Activated CD8-positive, alpha-beta T cell treated with anti-CD3 and anti-CD28 coated beads for 36 hours (primary cell): ENCODE measurements at places on chromosomes 13 and 19. TPM values are rescaled to one million over a fixed set of nuclear protein-coding genes. Genes with fewer than 3 reads are reported as not detected.

DNA sequence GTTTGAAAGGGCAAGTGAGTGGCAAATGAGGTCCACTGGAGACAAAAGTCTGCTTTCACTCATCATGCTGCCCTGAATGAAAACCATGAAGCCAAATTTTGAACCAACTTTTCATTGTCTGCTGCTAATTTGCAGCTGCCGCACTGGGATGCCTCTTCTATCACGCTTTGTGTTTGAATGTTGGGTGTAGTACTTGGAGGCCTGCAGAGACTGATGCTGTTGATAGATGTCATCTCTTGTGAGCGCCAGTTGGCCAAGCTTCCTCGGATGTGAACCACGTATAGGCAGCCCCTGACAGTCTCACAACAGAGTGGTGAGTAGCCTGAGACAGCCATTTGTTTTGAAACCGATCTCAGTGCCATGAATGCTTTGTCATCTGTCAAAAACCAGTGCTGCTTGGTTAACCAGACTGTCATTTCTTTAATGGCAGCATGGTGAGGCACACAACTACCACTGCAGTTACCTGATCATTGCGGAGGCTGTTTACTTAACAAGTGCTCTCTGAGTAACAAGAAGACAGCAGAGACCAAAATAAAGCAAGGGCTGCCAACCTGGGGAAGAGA is 31.2 kb upstream of the SLC10A2 start:
- no peak overlapping the region for H3K4me3 ChIP-seq
- H3K27ac ChIP-seq = no peak overlapping the region
- no peaks in the 10 kb centered on the region for H3K27me3 ChIP-seq
- H3K36me3 ChIP-seq = no peaks in the 10 kb centered on the region
- DNase-seq = no peak

DNA sequence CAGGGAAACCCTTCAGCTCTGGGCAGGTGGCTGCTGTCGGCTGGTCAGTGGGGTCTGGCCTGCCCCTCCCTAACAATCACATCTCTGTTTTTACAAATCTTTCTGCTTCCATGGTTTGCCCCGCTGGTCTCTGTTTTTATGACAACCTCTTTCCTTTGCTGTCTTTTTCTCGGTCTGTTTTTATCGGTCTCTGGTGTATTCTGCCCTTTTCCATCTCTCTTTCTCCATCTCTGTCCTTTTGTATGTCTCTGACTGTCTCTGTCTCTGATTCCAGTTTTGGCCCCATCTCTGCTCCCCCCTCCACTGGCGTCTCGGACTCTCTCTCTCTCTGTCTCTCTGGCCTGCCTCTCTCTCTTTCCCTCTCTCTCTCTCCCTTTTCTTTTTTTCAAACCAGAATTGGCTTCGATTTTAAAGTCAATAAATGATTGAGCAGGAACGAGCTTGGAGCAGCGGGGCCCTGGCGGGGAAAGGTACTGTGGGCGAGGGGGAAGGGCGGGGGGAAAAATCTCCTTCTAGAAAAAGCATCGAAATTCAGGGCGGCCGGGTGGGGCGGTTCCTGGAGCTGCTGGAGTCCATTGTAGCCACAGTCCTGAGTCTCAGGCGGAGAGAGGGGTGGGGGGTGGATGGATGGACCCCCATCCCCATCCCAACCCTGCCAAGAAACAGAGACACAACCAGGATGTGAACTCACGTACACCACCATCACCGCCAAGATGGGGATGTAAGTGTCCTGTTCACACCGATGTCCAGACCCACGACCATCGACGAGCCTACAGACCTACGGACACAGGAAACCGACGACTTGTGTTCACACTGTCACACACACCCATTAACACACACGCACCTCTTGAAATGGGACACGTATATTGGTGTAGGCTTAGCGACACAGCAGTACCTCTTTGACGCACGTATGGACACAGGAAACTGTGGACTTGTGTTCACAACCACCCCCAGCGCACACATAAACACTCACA is 3.0 kb downstream of the NFIX start:
- no peak overlapping the region for H3K27ac ChIP-seq
- no peak overlapping the region for H3K4me3 ChIP-seq
- H3K27me3 ChIP-seq = peaks cover 8% of the 10 kb centered on the region
- peaks cover 8% of the 10 kb centered on the region for H3K4me1 ChIP-seq

DNA sequence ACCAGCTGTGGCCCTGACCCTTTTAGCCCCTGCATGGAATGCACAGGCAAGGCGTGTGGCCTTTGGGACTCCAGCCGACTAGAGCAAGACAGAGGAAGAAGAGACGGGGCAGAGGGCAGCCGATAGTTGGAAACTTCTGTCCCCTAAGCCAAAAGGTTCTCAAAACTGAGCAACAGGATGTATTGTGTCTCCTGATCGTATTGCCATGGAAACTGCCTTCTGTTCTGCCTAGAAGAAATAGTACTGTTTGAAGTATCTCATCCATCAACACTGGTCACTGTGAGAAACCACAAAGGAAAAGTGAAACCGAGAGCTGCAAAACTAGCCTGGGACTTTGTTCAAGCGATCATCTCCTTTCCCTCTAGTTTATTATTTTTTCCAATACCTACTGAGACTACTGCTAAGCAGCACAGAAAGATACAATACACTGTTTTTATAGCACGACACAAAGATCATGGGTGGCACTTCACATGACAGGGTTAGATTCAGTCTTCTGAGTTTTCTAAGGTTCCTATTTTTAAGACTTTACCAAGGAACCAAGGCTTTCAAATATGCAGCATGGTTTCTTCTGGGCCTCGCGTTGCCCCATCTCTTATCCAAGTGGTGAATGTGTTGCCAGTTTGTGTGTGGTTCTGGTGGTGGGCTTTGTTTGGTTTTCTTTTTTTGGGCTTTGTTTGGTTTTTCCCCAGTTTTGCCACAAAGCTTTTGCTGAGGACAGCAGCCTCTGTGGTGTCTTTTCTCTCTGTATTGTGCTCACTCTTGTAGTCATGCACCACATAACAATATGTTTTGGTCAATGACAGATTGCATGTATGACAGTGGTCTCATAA is 49.3 kb upstream of the GPR183 start:
- peaks cover 97% of the 10 kb centered on the region for H3K4me1 ChIP-seq
- peak; percentile 71 for DNase-seq
- H3K27me3 ChIP-seq = no peaks in the 10 kb centered on the region

GRCh38 chr19:46499692-46500091 is 4.0 kb upstream of the PNMA8B start:
- DNase-seq = no peak
- peaks cover 4% of the 10 kb centered on the region for H3K4me1 ChIP-seq
- H3K36me3 ChIP-seq = no peaks in the 10 kb centered on the region
- H3K27me3 ChIP-seq = peaks cover 20% of the 10 kb centered on the region
- no peak overlapping the region for H3K27ac ChIP-seq
- no peak overlapping the region for H3K4me3 ChIP-seq

- H3K27ac ChIP-seq = no peak overlapping the region
- H3K36me3 ChIP-seq = no peaks in the 10 kb centered on the region
- no peak for DNase-seq
- H3K4me3 ChIP-seq = no peak overlapping the region
Measured at GRCh38 chr19:44580366-44580895, 32.9 kb upstream of the IGSF23 start.

DNA sequence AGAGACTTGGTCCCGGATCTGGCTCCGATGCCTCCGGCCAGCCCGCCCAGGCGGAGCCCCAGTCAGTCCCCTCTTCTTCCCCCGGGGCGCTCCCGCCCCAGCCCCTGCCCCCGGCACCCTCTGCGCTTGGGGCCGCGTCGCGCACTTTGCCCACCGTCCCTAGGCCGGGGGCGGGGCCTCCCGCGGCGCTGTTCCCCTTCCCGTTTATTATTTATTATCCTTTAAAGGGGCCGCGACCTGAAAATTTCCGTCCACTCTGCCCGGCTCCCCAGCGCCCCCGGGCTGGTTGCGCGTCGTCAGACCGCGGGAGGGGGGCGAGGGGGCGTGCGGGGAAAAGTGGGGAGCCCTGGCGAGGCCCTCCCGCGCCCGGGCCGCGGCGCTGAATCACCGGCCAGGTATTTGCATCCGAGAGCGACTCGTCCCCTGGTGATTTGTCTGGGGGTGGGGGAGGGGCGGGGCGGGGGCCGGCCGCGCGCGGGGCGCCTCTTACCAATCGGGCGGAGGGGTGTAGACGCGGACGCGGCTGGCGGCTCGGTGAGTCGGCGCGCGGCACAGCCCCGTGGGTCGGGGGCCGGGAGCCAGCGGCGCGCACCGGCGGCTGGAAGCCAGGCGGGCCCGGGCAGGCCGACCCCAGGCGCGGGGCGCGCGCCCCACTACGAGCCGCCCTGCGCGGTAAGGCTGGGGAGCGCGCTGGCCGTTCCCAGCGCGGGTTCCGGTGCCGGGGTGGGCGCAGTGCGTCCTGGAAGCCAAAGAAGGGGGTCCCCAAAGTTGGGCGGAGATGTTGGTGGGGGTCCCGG is at the start of gene ARID3A:
Gene ARID3A, plus strand, starts transcription at position 510 of the 797 bp plus-strand sequence. CDS start 3,494 bp downstream, outside the sequence.
- H3K4me1 ChIP-seq = peaks cover 19% of the 10 kb centered on the region
- peak within 1 kb of the TSS; percentile 76 for H3K27ac ChIP-seq
- H3K4me3 ChIP-seq = peak within 1 kb of the TSS; percentile 73
- DNase-seq = peak; percentile 84
- H3K27me3 ChIP-seq = no peaks in the 10 kb centered on the region

GRCh38 chr13:22647156-22647850 is 533.5 kb upstream of the SGCG start:
- no peak overlapping the region for H3K27ac ChIP-seq
- no peak for DNase-seq
- no peaks in the 10 kb centered on the region for H3K27me3 ChIP-seq
- H3K4me3 ChIP-seq = no peak overlapping the region

DNA sequence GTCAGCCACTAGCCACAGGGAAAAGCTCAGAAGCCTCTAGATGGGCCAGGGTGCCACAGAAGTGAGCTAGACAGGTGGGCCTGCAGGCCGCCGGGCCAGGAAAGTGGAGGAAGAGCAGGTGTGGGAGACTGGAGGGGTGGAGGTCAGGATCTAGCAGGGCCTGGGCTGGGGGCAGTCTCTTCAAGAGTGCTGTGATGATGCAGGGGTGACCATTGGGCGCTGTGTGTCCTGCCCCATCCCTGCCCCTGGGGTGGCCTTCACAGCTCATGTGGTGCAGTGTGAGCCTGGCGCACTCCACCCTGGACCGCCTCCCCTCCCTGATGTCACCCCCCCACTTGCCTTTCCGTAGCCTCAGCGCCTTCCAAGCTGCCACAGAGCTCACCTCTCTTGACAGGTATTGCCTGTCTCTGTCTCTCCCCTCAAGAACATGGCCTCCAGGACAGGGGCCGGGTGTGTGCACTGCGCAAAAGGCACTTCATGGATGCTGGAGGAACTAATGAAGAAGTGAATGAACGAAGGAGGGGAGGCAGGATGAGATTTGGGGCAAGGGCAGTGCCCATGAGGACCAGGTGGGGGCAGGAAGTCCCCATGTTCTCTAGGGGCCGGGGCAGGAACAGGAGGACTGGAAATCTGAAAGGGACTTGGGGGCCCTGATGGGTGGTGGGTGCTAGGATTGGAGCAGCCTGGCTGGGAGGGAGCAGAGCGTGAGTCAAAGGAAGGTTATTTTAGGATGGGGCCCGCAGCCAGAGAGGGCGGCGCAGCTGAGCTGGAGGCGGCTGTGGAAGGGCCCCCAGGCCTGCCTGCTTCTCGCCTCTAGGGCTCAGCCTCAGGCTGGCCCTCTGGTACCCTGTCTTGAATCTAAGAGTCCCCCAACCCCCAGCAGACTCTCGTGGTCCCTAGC is 6.6 kb downstream of the SSBP4 start:
- peaks cover 55% of the 10 kb centered on the region for H3K4me1 ChIP-seq
- peak overlapping the region; percentile 0 for H3K27ac ChIP-seq
- no peak overlapping the region for H3K4me3 ChIP-seq
- H3K27me3 ChIP-seq = no peaks in the 10 kb centered on the region

DNA sequence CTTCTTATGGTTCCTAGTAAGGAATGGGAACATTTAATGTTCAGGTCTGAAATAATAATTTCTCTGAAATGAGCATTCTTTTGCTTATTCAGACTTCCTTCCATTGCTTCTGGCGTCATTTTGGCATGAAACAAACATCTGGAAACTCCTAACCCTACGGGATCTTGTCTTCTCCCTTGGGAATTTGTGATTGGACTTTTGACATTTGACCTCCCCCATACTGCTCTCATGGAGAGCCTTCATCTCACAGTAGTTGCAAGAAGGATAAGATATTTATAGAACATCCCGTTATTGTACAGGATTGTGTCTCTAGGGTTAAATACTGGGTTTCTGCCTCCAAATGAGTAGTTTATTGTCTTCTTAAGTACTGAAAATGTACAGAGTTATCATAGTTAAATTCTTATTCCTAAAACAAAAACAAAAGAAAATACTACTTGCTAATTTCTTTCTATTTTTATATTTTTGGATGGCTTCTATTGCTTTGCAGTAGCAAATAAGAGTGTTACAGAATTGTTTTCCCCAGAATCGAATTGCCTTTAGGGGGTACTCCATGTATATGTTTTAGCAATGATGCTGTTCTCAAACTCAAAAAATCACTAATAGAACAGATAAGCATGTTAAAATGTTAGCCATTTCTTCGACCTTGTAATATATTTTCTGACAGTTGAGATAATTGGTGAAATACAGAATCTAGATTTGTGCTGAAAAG is 366.8 kb downstream of the DLEU7 start:
- DNase-seq = no peak
- H3K27me3 ChIP-seq = peaks cover 3% of the 10 kb centered on the region
- H3K36me3 ChIP-seq = no peaks in the 10 kb centered on the region
- no peak overlapping the region for H3K4me3 ChIP-seq
- H3K27ac ChIP-seq = no peak overlapping the region

- H3K36me3 ChIP-seq = no peaks in the 10 kb centered on the region
- peaks cover 7% of the 10 kb centered on the region for H3K4me1 ChIP-seq
- no peak for DNase-seq
- no peaks in the 10 kb centered on the region for H3K27me3 ChIP-seq
Measured at GRCh38 chr13:20398459-20398858, 127.2 kb downstream of the CRYL1 start.

DNA sequence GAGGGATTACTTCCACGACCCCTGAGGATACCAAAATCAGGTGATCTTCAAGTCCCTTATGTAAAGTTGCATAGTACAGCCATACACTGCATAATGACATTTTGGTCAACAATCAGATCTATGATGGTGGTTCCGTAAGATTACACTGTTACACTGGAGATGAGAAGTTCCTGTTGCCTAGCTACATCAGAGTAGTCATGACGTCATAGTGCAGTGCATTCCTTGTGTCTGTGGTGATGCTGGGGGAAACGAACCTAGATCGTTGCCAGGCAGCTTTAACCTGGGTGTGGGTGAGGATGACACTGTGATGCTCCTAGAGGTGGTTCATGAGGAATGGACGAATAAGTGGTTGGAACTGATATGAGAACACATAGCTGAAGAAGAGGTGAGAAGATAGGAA is 9.1 kb downstream of the ZNF610 start:
- H3K27me3 ChIP-seq = no peaks in the 10 kb centered on the region
- DNase-seq = no peak
- no peak overlapping the region for H3K4me3 ChIP-seq
- no peak overlapping the region for H3K27ac ChIP-seq

- no peak for DNase-seq
- H3K27ac ChIP-seq = no peak overlapping the region
- peaks cover 9% of the 10 kb centered on the region for H3K36me3 ChIP-seq
- peaks cover 2% of the 10 kb centered on the region for H3K27me3 ChIP-seq
- H3K4me3 ChIP-seq = no peak overlapping the region
Measured at GRCh38 chr13:39879286-39880035, 224.0 kb downstream of the COG6 start.

- H3K4me3 ChIP-seq = no peak overlapping the region
- H3K36me3 ChIP-seq = peaks cover 6% of the 10 kb centered on the region
- no peak for DNase-seq
- no peak overlapping the region for H3K27ac ChIP-seq
- peaks cover 13% of the 10 kb centered on the region for H3K4me1 ChIP-seq
Measured at GRCh38 chr19:56101095-56101494, 20.0 kb downstream of the ZNF787 start.

Gene CALR3
- total RNA-seq = not detected

Gene TMIGD2
- 14.8 TPM for total RNA-seq

Gene PODNL1
- total RNA-seq = not detected

Gene LRFN3
- 4.8 TPM for total RNA-seq

Gene RASA3
- total RNA-seq = 32.3 TPM

Gene LILRA1
- not detected for total RNA-seq

Gene LILRA6
- not detected for total RNA-seq
